KG1 (cell line): ENCODE measurements at places on chromosomes 4 and X.

DNA sequence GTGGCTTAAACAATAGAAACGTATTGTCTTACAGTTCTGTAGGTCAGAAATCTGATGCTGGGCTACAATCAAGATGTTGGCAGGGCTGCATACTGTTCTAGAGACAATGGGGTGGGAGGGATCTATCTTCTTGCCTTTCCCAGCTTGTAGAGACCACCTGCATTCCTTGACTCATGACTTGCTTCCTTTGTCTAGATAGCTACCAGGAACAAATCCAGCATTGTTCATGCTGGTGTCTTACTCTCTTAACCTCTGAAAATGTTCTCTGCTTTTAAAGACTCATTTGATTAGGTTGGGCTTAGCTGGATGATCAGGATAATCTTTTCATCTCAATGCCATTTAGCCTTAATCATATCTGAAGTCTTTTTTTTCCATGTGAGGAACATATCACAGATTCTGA is 169.0 kb downstream of the ZNF330 start:
- DNase-seq, result no peak

GRCh38 chrX:27598312-27598711 is 8.2 kb downstream of the DCAF8L2 start:
- no peak for DNase-seq

- no peak for DNase-seq
Measured at GRCh38 chr4:146522869-146523205, 1.1 kb upstream of the SLC10A7 start.

- DNase-seq, result no peak
Measured at GRCh38 chrX:133482056-133482952, 67.0 kb upstream of the GPC4 start.

DNA sequence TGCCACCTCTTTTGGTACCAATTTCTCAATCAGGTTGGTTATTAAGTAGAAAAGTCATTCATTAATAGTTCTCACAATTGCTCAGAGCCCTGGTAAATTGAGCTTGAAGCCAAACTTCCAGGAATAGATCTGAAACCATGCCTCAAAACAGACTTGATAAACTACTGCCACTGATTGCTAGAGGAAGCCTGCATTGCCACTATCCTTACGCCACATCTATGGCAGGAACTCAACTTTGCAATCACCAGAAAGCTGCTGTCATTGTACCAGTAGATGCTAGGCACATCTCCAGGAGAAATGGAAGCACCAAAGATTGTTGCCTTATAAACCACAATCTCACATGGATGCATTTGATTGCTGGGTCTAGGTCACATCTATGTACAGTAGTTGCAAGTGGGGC is 21.6 kb upstream of the TSPAN7 start:
- no peak for DNase-seq

- DNase-seq, result no peak
Measured at GRCh38 chr4:51859476-51860031, 16.6 kb downstream of the DCUN1D4 start.

- no peak for DNase-seq
Measured at GRCh38 chrX:75211976-75212375, 55.9 kb upstream of the ABCB7 start.

DNA sequence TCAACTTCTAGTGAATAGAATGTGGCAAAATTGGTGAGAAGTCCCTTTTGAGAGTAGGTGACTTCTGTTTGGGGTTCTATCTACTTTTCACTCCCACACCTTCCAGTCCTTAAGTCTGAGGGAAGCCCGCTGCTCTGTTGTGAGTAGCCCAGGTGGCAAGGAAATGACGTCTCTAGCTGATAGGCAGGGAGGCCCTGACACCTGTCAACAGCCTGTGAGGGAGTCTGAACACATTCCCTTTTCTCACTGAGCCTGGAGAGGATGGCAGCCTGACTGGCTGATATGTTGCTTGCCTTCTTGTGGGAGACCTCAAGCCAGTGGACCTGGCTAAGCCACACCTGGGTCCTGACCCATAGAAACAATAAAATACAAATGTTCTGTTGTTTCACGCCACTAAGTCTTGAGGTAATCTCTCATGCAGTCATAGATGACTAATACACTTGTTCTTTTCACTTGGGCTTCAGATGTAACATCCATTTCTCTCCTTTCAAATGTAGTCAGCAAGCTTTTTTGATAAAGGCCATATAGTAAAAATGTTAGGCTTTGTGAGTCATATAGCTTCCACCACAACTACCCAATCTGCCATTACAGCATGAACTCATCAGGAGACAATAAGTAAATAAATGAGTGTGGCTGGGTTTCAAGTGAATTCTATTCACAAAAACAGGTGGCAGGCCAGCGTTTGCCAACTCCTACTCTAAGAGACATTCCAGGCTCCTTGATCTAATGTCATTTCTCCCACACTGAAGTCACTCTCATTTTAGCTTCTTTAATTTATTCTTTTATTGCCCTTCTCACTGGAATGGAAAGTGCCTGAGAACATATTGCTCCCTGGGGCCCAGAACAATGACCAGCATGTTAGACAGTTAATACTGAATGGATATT is 265.1 kb upstream of the MAD2L1 start:
- no peak for DNase-seq

DNA sequence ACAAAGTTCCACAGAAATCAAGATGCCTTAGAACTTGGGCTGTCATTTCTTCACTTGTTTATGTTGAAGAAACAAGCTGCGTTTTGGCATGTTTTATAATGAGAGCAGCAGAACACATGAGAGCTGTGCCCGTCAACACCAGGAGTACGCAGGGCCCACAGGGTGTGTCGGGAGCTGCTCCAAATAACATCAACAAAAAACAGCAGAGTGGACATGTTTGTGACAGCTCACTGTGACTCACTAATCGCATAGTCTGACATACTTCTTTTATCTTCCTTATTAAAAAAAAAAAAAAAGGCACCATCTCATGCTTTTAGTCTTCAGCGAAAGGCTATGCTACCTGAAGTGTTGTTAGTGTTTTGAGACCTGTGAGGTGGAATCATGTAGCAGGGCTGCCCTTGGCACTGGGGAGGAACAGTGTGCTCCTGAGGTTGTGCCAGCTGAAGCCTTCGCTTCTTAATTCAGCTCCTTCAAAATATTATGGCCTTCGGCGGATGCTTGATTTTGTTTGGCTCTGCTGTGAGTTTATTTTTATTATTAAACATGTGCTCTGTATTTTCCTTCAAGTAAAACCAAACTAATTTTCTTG is 32.8 kb downstream of the FHDC1 start:
- no peak for DNase-seq

DNA sequence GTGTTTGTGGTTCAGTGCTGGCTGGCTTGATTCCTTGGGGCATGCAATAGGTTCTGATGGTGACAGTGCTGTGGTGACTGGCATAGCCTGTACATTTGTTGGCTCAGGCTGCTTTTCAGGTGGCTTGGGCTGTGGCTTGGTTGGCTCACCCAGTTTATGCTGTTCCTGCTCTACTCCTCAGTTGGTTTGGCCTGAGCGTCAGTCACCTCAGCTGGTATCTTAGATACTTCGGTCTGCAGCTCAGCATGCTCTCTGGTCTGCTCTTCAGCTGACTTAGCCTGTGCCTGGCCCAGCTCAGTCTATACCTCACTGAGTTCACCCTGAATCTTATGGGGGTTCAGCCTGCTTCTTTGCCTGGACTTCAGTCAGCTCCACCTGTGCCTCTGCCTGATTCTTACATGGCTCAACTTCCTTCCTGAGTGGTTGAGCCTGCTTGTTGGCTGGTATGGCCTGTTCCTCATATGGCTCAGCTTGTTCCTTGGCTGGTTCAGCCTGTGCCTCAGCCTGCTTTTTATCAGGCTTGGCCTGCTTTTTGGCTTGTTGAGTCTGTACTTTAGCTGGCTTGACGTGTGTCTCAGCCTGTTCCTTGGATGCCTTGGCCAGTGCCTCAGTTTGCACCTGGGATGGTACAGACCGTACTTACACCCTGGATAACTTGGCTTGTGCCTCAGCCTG is 170.6 kb downstream of the MSN start:
- no peak for DNase-seq

DNA sequence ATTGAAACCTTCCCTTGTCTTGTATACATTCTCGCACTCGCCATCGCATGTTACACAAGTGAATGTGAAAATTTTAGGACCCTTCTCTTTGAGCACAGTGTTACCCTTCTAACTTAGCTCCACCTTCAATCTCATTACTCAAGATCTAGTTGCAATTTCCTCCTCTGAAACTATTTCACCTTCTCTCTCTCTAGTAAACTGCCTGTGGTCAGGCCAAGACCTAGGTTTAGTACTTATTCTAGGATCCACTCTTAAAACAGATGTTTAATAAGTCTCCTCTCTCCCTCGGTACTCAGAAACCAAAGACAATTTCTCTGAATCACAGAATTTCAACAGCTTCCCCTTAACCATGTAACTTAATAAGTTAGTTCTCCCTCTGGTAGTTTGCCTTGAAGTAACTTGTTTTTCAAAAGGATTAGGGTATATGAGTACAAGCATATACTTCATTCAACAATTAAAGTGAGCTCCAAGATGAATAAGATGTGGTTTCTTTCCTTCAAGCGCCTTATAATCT is 156.0 kb downstream of the SH3KBP1 start:
- DNase-seq, result no peak

GRCh38 chrX:133250184-133251100 is 32.3 kb upstream of the TFDP3 start:
- no peak for DNase-seq

GRCh38 chr4:186882293-186882692 is 158.6 kb upstream of the FAT1 start:
- no peak for DNase-seq

DNA sequence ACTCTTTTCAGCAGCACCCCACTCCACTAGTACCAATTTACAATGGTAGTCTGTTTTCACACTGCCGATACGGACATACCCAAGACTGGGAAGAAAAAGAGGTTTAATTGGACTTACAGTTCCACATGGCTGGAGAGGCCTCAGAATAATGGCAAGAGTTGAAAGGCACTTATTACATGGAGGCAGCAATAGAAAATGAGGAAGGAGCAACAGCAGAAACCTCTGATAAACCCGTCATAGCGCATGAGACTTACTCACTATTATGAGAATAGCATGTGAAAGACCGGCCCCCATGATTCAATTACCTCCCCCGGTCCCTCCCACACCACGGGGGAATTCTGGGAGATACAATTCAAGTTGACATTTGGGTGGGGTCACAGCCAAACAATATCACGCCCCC is 34.1 kb upstream of the MAGEA4 start:
- no peak for DNase-seq

DNA sequence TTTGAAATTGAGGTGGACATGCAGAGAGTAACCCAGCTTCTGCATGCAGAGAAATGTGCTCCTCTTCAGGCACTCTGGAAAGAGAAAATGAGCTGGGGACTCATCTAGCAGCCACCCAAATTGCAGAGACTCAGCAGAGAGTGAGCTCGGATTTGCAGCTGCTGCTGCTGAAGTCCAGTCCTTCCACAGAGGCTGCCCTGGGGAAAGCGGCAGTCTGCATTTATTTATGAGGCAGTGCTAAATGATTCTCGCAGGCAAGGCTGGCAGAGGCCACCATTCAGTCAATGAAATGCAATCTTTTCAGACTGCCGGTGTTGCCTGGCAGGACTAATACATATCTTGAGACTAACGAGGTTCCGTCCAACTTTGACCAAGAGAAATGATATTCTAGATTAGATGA is 404.8 kb downstream of the NLGN4X start:
- DNase-seq, result no peak

DNA sequence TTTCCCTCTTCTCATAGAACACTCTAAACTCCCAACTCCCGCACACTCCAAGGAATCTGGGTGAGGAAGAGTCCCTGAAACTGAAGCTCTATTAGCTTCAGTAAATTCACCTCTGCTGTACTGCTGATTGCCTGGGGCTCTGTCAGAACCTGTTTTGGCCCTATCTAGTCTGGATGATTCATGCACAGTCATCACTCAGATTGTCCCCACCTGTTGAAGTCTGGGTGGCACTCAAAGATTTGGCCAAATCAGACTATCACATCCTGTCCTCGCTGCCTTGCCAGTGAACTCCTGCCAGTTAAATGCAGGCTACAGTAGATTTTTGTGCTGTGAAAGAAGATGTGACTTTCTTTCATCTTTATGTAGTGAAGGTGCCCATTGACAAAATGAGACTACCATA is 63.5 kb upstream of the EMCN start:
- DNase-seq, result no peak

- DNase-seq, result no peak
Measured at GRCh38 chrX:44669626-44670025, 127.0 kb upstream of the FUNDC1 start.

DNA sequence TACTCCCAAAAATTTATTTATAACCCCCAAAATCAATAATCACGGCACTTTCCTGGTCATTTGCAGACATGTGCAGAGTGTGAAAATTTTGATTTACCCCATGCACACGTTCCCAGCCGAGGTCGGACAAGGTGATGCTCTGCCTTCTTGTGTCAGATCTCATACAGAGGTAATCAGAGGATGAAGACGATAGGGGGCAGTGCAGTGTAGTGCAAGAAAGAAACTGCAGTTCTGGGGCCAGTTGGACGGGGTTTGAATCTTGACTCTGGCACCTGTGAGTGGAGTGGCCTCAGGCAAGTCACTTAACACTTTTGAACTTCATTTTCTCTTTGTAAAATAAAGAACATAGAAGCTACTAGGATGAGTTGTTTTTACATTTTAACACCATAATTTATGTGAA is 88.4 kb downstream of the FRMPD3 start:
- no peak for DNase-seq

- DNase-seq, result no peak
Measured at GRCh38 chr4:63171341-63171740, 1237.9 kb downstream of the TECRL start.

GRCh38 chr4:95290702-95291101 is 258.1 kb downstream of the UNC5C start:
- no peak for DNase-seq

DNA sequence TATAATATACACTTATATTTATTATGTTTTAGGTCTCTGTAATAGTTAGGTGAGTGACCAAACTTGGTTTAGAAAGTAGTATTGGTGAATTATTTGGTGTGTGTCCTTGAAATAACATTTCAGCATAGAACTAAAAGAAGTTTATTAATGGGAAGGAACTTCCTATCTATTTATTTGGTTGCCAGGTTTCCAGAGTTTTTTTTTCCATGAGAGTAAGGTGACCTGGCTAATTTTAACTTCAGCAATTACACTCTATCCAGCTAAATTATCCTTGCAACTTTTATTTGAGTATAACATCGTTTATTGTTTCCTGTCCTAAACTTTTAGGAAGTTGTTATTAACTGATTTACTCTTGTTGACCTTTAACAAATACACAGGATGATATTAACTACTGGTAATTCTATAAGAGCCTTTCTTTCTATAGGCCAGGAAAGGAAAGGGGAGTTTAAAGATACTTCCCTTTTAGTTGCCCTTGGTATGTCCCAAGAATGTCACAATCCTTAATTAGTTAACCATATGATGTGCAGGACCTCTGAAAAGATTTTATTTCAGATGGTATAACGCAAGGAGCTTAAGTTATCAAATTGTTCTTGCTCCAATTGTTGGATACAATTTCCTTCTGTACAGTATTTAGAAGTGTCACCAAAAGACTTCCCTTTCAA is 18.9 kb downstream of the PRDM8 start:
- DNase-seq, result no peak

DNA sequence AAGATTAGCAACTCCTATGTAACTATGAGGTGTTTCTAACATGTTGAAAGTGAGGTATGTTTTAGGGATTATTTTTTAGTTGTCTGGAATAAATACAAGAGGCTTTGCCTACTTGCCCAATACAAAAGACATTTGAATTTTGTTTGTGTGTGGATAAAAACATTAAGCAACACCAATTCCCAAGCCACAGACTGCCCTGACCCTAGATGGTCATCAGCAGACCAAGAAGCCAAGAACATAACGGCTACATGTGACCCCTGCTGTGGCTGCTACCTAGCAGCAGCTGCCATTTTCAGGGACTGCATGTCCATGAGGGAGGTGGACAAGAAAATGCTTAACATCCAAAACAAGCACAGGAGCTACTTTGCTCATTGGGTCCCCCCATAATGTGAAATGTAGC is 70.5 kb upstream of the QRFPR start:
- DNase-seq, result no peak
